ENCODE measurements at places on chromosomes 4 and X. TPM values are rescaled to one million over a fixed set of nuclear protein-coding genes. Genes with fewer than 3 reads are reported as not detected.
A peak's percentile ranks its signal among the peaks of the same experiment; 100 is the strongest.

GRCh38 chr4:180521181-180521580 is 1722.0 kb upstream of the TENM3 start:
- H3K27ac ChIP-seq: no peak overlapping the region
- H3K4me1 ChIP-seq: no peaks in the 10 kb centered on the region
- no peaks in the 10 kb centered on the region for H3K36me3 ChIP-seq
- DNase-seq: no peak
- no peak overlapping the region for H3K4me3 ChIP-seq
- H3K27me3 ChIP-seq: no peaks in the 10 kb centered on the region

GRCh38 chrX:133661962-133662839 is 246.9 kb upstream of the GPC4 start:
- H3K27ac ChIP-seq: no peak overlapping the region
- no peak for DNase-seq
- no peaks in the 10 kb centered on the region for H3K27me3 ChIP-seq
- H3K36me3 ChIP-seq: no peaks in the 10 kb centered on the region

DNA sequence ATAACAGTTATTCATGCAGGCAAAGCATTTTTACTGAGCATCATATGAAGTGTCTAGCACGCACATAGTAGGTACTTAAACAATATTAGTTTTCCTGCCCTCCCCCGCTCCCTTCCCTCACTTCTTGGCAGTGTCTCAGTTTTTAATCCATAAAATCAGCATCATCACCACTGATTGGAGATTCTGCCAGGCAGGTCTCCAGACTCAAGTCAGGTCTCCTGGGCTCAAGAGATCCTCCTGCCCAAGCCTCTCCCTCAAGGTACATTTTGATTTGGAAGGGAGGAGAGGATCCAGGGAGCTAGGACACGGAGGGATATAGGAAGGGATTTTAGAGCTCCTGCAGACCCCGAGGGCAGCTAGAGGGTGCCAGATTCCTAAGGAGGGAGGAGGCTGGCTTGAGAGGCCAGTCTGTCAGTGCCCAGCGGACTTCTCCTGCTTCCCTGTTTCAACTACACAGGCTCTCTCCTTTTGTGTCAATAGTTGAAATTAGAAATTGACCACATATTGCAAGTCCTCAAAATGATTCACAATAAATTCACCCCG is 4.4 kb upstream of the FAT1 start:
- no peak for DNase-seq
- no peaks in the 10 kb centered on the region for H3K36me3 ChIP-seq
- H3K4me3 ChIP-seq: no peak overlapping the region
- no peak overlapping the region for H3K27ac ChIP-seq
- H3K4me1 ChIP-seq: no peaks in the 10 kb centered on the region

The H2BW2 gene
- total RNA-seq: not detected

DNA sequence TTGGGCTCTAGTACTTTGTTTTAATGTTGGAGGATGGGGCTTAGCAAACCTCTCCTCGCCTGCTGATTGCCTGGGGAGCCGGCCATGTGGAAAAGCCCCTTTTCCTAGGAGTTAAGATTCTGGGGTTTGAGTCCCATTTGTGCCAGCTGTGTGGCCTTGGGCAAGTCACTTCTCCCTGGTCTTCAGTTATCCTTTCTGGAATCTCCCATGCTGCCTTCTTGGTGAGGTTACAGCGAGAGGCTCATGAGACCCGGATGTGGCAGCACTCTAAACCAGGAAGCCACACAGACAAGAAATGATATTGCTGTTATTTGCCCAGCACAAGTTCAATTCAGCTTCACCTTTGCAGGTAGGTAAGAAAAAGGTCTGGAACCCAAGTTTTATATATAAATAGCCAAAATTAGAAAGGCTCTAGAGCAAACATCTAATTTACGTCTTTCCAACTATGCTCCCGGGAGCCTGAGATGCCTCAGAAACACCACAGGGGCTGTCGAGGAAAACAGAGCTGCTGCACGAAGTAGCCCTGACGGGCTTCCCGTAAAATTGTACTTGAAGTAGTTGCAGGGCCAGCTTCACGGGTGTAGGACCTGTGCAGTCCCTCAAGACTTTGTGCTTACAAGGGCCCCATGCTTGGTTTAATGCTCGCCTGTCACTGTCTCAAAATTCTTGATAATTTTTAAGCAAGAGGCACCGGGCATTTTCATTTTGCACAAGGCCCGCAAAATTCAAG is 8.3 kb upstream of the SASH3 start:
- no peak for DNase-seq
- no peaks in the 10 kb centered on the region for H3K36me3 ChIP-seq
- no peak overlapping the region for H3K27ac ChIP-seq
- no peaks in the 10 kb centered on the region for H3K27me3 ChIP-seq
- H3K4me3 ChIP-seq: no peak overlapping the region

The MAGEE1 gene
- 9.1 TPM for total RNA-seq

DNA sequence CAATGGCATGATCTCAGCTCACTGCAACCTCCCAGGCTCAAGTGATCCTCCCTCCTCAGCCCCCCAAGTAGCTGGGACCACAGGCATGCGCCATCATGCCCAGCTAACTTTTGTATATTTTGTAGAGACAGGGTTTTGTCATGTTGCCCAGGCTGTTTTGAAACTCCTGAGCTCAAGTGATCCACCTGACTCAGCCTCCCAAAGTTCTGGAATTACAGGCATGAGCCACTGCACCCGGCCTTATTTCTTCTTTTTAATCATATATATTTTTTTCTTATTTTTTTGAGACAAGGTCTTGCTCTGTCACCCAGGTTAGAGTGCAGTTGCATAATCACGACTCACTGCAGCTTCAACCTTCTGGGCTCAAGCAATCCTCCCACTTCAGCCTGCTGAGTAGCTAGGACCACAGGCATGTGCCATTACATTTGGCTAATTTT is 184.0 kb downstream of the TSPAN5 start:
- no peak overlapping the region for H3K4me3 ChIP-seq
- H3K36me3 ChIP-seq: no peaks in the 10 kb centered on the region
- H3K4me1 ChIP-seq: no peaks in the 10 kb centered on the region

DNA sequence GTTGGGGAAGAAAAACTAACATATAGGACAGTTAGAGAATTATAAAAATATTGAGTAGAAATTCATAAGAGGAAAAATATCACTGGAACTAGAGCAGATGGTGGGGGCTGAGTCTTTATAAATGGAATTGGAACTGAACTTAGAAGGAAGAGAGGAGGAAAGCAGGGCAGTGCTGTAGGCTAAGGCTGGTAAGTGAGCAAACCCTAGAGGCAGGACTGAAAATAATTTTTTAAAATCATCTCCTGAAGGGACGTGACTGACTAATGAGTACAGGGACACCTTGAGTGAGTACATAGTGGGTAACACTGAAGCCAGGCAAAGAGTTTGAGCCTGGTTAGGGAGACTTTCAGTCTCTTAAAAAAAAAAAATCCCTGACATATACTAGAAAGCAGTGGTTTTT is 63.3 kb downstream of the GALNT7 start:
- H3K36me3 ChIP-seq: no peaks in the 10 kb centered on the region
- no peaks in the 10 kb centered on the region for H3K27me3 ChIP-seq
- no peak overlapping the region for H3K4me3 ChIP-seq
- no peak overlapping the region for H3K27ac ChIP-seq
- DNase-seq: no peak

DNA sequence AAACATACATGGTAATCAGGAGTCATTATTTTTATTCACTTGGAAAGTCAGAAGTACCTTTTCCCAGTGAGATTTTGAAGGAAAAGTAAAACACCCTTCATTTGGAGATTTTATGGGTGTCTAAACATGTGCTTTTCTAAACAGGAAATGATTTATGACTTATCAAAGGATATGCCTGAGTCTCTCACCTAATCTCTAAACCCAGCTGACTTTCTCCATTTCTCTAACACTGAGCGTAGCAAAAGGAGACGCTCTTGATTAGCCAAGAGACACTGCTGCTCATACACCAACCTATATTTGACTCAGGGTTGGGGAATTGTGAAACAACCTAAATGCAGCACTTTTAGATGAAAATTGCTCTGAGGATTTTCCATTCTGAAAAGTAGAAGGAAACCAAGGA is 468.5 kb upstream of the FTHL17 start:
- H3K36me3 ChIP-seq: no peaks in the 10 kb centered on the region
- H3K27me3 ChIP-seq: no peaks in the 10 kb centered on the region
- no peaks in the 10 kb centered on the region for H3K4me1 ChIP-seq
- H3K27ac ChIP-seq: no peak overlapping the region
- no peak for DNase-seq

DNA sequence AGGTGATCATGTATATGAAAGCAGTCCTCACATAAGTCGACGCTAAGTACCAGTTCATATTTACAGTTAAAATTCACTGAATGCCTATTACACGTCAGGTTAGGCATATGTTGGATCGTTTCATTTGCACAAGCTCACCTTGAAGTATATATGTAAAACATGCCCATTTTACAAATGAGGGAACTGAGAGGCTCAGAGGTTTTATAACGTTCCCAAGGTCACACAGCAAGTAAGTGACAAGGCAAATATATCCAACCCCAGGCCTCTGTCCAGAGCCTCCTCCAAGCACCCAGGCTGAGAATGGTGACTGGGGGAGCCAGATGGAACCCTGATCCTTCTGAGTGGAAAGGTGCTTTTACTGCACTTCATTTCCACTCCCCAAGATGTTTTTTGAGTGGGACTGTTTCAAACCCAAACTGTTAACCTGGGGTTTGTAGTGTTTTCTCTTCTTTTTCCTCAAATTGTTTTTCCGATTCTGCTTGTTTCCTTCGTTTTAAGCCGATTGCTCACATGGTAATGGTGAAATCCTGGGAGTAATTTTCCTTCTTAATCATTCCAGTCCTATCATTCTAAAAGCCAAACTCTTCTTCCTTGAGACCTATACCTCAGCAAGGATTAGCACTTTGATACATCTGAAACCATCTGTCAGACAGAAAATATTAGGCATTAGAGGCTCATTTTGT is 791 bp downstream of the SMIM20 start:
- H3K27ac ChIP-seq: peak overlapping the region; percentile 57
- H3K27me3 ChIP-seq: no peaks in the 10 kb centered on the region
- peak overlapping the region; percentile 89 for H3K4me3 ChIP-seq
- no peak for DNase-seq

All from ovary (tissue), 10 donors.